ENCODE measurements at places on chromosomes 6 and 20.

DNA sequence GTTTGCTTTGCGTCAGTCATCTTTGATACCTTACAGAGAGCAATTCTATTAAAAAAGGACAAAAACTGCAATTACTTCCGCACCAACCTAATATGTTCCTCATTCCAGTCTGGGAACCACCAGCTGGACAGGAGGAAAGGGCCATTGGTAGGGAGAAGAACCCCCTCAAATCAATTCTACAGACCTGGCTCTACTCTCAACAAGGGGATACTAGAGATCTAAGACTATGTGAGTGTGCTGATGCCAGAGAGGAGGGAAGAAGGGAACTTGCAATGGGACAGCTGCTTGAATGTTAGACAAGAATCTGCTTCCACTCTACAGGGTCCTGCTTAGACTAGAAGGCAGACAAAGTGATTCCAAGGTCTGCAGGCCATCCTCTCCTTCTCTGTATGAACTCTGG is 13.3 kb downstream of the MRPS18A start:
- no peak for DNase-seq

- no peak for DNase-seq
Measured at GRCh38 chr6:28633445-28634215, 107.9 kb downstream of the GPX5 start.

DNA sequence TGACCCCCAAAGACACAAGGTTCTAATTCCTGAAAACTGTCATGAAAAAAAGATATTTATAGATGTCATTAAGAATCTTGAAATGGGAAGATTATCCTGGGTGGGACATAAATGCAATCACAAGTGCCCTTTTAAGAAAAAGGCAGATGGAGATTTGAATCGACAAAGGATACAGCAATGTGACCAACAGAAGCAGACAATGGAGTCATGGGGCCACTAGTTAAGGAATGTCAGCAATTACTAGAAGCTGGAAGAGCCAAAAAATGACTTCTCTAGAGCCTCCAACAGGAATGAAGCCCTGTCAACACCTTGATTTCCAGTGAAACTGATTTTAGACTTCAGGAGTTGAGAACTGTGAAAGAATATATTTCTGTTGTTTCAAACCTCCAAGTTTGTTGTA is 448.5 kb downstream of the MEI4 start:
- no peak for DNase-seq

DNA sequence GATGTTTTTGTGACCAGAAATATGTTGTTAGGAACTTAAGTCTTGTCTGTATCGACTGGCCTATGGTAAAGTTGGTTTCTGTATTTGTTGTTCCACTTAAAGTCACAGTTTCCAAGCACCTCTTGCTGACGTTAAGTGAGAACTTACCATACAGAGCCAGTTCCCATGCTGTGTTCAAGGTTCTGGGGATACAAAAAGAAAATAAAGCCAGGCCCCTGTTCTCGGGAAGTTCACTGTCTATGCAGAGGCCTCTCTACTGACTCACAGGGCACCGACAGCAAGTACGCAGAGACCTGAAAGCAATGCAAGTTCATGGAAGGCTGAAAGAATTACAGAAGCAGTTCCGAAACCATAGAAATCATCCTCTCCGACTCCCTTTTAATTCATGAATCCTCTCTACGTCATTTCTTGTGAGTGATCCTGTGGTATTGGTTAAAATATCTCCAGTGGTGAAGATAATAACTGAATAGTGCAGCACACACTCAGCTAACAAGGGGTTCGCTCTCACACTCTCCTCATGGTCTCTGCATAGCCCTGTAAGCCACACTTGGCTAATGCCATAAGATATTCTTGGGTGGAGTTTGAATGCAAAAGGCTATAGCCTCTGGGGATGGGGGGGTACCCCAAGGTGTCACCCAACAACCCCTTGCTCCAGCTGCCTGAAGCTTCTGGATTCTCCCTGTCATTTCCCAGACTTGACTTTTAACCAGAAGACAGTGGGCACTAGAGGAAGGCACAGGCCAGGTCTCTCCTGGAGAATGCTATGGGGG is 91.2 kb upstream of the EXOC2 start:
- no peak for DNase-seq

GRCh38 chr6:132948889-132949288 is 134.5 kb downstream of the RPS12 start:
- DNase-seq = no peak

- DNase-seq = no peak
Measured at GRCh38 chr20:4045741-4046140, 30.4 kb upstream of the RNF24 start.

DNA sequence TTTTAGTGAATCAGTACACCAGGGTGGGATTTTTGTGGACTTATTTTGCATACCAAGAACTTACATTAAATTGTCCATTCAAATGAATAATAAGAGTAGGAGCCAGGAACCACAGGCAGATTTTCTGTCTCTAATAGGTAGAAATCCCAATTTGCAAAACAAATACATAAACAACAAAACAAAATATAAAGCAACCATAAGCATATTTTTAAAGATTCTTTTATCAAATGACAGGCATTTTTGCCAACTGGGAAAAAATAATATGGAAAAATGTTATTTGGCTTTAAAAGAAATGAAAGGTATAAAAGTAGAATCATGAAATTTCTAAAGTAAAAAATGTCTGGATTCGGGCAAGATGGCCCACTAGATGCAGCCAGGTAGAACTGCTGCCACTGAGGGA is 71.2 kb upstream of the PDE7B start:
- DNase-seq = no peak

DNA sequence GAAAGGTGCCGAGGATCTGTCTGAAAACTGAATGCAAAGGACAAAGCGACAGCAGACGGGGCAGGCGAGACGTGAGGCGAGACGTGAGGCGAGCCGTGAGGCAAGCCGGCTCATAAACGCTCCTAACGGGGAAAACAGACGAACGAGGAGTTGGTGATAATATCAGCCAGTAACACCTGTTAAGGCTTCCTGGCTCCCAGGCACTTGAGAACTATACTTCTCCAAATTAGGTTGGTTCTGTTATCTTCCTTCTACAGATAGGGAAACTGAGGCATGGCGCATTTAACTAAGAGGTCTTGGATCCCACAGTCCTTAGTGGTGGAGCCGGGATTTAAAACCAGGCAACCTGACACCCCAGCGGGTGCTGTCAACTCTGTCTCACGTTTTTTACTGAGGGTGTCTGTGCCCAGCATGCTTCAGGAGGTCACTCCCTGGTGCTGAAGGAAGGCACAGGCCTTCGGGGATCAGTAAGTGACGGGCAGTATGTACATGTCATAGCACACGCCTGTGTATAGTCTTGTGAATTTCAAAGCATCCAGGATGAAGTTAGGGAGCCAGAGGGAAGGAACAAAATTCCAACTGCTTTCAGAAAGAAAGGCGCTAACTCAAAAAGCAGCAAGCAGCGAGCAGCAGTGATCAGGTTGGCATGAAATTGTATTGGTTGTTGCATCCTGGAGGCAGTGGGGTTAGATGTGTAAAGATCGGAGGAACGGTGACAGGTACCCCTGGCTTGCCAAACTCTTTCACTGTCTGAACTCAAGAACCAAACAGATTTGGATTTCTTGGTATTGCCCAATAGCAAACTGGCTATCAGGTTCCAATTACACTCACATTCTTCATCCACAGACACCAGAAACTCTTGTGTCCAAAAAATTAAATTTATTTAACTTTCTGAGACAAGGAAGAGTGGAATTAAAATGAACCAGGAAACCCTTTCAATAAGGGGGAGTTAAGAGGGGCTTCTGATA is 318.7 kb downstream of the THBS2 start:
- no peak for DNase-seq

DNA sequence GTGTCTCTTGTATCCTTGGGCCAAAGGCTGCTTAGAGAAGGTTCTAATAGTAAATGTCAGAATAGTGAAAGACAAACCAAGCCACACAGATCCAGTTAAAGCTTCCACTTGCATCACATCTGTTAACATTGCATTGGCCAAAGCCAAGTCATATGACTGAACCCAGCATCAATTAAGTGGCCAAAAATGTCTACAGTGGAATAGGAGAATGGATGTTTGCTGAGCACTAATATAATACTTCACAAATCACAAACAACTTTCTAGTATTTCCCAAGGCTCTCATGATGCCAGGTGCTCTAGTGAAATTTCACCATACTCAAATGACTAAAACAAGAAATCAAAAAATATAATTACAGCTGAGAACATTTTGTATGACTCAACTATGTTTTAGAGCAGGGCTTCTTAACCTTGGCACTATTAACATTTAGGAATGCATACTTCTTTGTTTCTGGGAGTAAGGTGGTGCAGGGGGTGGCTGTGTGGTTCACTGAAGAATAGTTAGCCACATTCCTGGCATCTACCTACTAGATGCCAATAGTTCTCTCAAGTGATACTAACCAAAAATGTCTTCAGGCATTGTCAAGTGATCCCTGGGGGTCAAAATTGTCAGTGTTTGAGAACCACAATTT is 148.0 kb upstream of the SPTLC3 start:
- no peak for DNase-seq

- DNase-seq = no peak
Measured at GRCh38 chr6:70470016-70470415, 56.7 kb downstream of the FAM135A start.

DNA sequence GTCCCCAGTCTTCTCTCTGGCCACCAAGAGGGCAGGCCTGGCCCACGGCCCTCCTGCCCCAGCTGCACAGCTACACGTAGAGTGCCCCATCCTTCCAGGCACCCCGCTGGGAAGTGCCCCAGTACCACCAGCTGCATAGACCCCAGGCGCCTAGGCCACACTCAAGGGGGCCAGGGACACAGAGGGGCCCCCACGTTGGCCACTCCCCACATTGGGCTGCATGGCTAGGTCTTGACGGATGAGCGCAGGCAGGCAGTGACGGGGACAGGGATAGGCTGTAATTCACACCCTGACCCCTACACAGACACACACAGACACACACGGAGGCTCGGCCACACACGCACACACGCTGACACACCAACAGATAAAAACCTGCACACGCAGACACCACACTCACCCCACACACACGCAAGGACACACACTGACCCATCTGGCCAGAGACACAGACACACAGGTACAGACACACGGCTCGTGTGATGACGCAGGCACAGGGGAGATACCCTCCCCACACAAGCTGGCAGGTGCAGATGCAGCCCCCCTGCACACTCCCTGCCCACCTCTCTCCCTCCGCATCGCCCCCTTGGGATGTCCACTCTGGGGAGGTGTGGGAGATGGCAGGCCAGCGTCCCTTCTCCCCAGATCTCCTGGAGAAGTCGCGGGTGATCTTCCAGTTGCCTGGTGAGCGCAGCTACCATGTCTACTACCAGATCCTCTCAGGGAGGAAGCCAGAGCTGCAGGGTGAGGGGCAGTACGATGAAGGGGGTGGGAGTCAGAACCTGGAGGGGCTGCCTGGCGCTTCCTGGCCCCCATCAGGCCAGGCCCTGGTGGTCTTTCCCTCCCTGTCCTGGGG is 30.0 kb downstream of the MYH7B start:
- DNase-seq = no peak

DNA sequence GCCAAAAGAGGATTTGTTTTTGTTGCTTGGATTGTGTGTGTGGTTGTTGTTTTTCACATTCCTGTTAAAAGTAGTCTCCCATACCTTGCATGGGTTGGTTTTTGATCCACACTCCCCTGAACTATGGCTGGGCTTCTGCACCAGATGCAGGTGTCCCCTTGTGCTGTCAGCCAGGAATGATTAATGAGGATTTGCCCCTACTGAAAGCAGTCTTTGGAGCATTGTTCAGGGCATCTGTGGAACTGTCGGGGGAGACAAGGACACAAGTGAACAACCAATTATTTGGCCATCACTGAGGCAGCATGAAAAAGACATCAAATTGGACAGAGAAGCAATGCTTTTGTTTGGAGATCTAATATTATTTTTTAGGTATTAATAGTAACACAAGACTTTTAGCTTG is 373.2 kb upstream of the MMS22L start:
- DNase-seq = no peak

DNA sequence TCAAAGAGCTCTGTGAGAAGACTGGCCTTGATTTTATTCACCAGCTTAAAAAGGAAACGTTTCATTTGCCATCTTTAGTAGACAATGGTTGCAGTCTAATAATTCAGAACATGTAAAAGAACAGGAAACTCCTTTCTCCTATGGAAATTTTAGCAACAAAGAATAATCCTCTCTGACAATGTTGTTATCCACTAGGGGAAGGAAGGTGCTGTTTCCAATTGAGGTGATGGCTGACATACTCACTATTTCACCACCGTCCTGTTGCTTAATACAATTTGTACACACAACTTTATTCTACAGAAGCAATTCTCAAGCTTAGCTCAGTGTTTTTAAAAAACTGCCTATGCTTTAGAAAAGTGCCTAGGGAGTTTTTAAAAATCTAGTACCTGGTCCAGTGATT is 192.7 kb downstream of the ARHGAP18 start:
- no peak for DNase-seq

DNA sequence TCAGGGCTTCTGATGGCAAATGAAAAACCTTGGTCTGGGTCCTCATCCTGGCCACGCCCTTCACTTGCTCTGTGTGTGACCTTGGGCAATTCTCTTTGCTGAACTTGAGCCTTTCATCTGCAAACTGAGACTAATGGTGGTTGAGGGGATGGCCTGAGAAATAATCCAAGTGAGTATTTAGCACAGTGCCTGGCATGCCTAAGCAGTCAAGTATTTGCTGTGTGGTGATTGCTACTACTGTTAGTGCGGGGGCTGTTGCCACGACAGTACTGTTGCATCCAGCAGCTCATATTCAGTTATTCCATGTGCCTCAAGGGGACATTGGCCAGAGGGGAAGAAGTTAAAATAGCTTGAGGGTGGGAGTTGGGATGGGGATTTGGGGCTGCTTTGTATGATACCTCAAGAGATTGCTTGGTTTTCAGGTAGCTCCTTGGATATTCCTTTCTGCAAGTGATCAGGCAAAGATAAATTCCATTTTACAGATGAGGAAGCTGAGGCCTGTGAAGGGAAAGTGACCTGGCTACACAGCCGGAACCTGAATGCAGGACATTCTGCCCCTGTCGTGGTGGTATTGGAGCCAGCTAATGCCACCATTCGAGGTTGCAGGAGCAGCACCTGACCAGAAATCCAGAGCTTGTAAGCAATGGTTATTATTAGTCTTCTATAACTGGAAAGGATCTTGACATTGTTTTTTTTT is 45.1 kb upstream of the EPB41L1 start:
- no peak for DNase-seq

- DNase-seq = no peak
Measured at GRCh38 chr6:7496266-7496875, 45.1 kb upstream of the DSP start.

DNA sequence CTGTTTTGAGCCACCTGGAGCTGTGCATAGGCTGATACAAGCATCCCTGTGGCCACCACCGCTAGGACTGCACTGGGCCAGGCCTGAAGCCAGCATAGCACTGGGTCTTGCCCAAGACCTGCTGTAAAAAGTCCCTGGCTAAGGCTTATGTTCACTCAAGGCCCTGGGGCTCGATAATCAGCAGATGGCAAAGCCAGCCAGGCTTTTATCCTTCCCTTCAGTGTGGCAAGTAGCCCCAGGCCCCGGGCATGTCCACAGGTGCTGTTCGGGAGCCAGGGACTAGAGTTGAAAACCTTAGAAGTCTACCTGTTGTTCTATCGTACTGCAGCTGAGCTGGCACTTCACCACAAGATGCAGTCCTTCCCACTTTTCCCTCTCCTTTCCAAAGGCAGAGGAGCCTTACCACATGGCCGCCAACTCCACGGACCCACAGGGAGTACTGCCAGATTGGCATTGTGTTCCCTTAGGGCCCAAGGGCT is 226.4 kb upstream of the ZNF217 start:
- DNase-seq = no peak
